ENCODE measurements at places on chromosomes 2 and 18.
A peak's percentile ranks its signal among the peaks of the same experiment; 100 is the strongest.

- no peak for DNase-seq
These were observed 126.8 kb downstream of the BCL2L11 start for GRCh38 chr2:111247491-111247890.

GRCh38 chr2:144156736-144157640 lies 362.9 kb downstream of the ZEB2 start:
- no peak for DNase-seq

GRCh38 chr2:15159751-15160177 lies 401.4 kb downstream of the NBAS start:
- DNase-seq, result peak; percentile 34

GRCh38 chr2:160889439-160890170 lies 270.6 kb upstream of the TANK start:
- no peak for DNase-seq

- no peak for DNase-seq
These were observed 139.5 kb upstream of the GAREM1 start for GRCh38 chr18:32610176-32610575.

DNA sequence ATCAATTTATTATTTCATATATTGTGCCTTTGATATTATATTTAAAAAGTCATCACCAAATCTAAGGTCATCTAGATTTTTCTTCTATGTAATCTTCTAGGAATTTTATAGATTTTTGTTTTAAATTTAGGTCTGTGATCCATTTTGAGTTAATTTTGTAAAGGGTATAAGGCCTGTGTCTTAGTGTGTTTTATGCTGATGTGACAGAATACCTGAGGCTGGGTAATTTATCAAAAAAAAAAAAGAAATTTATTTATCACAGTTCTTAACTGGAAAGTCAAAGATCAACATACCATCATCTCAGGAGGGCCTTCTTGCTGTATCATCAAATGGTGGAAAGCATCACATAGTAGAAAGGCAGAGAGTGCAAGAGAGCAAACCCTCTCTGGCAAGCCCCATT lies 216.2 kb downstream of the PDE1A start:
- DNase-seq, result no peak

DNA sequence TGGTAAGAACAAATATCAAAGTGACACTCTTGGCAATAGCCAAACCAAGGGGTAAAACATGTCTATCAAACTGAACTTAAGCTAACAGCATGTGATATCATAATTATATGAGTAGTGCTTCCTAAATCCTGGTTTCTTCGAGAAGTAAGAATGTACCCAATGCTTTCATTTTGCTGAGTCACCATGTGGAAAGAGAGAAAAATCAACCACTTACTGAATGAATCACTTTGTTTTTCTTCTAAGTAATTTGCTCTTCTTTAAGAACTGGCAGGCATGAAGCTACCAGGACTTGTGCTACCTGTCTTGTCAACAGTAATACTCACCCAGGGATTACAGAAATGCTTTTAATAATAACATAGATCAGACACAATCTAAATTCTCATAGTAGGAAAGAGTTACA lies 19.0 kb upstream of the DUSP19 start:
- peak; percentile 37 for DNase-seq

GRCh38 chr2:237359518-237359840 lies 54.5 kb downstream of the COL6A3 start:
- no peak for DNase-seq

GRCh38 chr2:205673312-205673711 lies 9.0 kb upstream of the NRP2 start:
- DNase-seq, result no peak

- DNase-seq, result no peak
These were observed 52.5 kb downstream of the MARCHF4 start for GRCh38 chr2:216319771-216320170.

GRCh38 chr2:239093542-239093941 lies 245.7 kb downstream of the TWIST2 start:
- DNase-seq, result no peak

DNA sequence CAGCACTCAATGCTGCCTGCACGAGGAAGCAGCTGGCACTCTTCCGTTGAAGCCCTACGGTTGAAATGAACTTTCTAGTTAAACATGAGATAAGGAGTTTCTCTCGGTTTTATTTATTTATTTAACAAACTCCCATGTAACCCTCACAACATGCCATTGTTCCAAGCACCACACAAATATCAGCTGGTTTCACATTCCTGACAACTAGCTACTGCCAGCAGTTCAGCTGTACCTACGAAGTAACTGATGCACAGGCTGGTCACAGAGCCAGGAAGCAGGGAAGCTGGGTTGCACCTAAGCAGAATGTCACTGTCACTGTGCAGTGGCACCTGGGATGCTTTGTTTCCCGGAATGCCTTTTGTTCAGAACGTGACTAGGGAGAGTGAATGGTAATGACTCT lies 18.1 kb downstream of the TIMM21 start:
- DNase-seq, result no peak

- DNase-seq, result no peak
These were observed 390.1 kb upstream of the ST6GAL2 start for GRCh38 chr2:107276034-107276433.

DNA sequence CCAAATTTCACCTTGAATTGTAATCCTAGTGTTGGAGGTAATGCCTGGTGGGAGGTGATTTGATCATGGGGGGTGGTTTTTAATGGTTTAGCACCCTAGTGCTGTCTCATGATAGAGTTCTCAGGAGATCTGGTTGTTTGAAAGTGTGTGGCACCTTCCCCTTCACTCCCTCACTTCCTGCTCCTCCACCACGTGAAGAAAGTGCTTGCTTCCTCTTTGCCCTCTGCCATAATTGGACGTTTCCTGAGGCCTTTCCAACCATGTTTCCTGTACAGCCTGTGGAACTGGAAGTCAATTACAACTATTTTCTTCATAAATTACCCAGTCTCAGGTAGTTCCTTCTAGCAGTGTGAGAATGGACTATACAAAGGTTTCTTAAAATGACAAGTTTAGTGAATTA lies 251.8 kb upstream of the NETO1 start:
- no peak for DNase-seq

DNA sequence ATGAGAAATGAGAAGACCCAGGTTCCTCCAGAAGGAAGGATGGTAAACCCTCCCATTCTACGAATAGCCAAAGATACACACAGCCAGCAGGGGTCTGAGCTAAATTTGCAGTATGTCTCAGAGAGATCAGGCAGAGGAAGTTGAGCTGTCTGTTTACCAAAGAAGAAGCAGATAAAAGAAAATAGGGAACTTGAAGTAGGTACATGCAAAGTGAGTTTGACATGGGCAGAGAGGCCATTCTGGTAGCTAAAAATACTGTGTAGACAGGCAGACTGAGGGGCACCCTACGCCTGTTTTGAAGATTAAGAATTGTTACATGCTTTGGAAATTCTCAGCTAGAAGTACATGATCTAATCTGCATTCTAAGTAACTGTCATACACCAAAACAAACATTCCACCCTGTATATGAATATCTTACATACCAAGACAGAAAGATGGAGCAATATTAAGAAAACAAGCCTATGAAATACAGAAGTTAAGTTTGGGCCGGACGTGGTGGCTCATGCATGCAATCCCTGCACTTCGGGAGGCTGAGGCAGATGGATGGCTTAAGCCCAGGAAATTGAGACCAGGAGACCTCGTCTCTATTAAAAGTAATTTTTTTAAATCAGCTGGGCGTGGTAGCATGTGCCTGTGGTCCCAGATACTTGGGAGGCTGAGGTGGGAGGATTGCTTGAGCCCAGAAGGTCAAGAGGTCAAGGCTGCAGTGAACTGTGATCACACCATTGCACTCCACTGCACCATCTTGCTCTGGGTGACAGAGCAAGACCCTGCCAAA lies 157.9 kb downstream of the ANKRD44 start:
- DNase-seq, result peak; percentile 12

GRCh38 chr18:34890486-34891085 lies 150.6 kb upstream of the MAPRE2 start:
- no peak for DNase-seq

DNA sequence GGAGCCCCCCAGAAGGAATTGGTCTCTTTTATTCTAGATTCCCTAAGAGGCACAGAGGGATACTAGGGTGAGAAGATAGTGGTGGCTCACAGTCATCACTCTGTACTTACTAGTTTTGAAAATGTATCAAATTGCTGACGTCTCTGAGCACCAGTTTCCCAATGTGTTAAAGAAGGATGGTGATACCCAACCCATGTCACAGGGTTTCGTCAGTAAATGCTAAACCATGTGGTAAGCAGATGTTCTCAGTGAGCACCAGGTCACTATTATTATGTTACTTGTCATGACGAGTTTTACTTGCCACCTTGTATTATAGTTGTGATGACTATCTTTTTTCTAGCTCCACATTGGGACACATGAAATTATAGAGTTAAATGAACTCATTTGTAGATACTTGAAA lies 54.7 kb downstream of the NEDD4L start:
- DNase-seq, result no peak

GRCh38 chr18:41155910-41156851 lies 798.9 kb upstream of the PIK3C3 start:
- DNase-seq, result no peak

GRCh38 chr2:155125585-155126230 lies 427.2 kb downstream of the KCNJ3 start:
- no peak for DNase-seq

GRCh38 chr18:36732264-36732663 lies 96.5 kb downstream of the TPGS2 start:
- no peak for DNase-seq

- DNase-seq, result no peak
These were observed 46.3 kb downstream of the TNFRSF11A start for GRCh38 chr18:62371436-62371835.

DNA sequence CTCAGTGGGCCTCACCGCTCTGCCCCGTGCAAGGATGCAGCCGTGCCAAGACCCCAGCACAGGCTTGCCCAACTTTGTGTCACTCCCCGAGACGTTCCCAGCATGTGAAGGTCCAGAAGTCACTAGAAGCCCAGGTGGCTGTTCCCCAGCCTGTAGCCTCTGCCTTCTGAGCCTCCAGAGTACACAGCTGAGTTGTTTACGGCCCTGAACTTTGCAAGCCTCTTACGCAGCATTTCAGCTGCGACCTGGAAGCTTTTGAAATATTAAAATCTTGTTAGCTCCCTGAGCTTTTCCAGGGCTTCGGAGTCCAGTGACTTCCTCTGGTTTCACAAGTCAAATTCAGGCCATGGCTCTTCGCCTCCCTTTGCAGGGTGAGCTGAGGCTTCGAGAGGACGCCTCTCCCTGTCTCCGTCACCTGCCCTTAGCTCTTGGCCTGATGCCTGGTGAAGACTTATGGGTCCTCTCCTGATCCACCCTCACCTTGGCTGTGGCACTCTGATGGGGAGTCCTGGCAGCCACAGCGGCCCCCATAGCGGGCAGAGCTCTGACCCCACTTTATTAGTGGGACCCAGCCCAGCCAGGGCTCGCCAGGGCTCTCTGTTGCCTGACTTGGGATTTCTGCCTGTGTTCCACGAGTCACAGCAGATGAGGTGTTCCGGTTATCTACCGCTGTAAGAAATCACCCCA lies 76.5 kb upstream of the HPCAL1 start:
- DNase-seq, result no peak

- no peak for DNase-seq
These were observed 1.7 kb upstream of the CTDSP1 start for GRCh38 chr2:218397820-218398436.

GRCh38 chr2:121263996-121264715 lies 20.8 kb downstream of the TFCP2L1 start:
- no peak for DNase-seq

DNA sequence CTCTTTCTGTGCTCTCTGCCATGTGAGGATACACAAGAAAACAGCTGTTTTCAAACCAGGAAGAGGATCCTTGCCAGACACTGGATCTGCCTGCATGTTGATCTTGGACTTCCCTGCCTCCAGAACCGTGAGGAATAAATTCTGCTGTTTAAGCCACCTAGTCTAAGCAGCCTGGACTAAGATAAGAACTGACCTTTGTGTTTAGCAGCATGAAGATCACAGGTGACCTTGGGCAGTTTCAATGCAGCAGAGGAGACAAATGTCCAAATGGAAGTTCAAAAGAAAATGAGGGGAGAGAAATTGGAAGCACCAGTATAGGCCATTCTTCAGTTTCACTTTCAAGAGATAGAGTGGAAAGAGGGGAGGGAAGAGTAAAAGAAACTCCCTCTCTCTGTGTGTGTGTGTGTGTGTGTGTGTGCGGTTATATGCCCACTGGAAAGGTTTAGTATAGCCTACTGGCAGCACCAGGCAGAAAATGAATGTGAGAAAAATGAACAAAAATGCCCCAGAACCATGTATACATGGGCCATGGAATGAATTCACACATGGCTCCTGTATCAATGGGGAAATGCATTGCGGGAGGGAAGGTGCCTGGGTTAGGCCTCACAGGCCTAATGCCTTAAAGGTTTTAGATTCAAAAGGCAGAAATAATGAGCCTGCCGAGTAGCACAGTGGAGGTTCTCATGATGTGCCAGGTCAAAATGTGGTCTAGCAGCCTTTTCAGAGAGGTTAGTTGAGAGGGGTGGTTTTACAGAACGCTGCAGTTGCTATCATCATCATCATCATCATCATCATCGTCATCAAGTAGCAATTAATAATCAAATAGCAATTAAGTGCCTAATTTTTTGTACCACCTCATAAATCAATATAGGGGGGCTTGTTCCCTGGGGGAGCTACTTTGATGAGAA lies 1.1 kb upstream of the CERS6 start:
- DNase-seq, result no peak

- no peak for DNase-seq
These were observed 1540.2 kb upstream of the SLC39A10 start for GRCh38 chr2:194116861-194117260.

GRCh38 chr2:66813525-66813924 lies 378.6 kb downstream of the MEIS1 start:
- no peak for DNase-seq

DNA sequence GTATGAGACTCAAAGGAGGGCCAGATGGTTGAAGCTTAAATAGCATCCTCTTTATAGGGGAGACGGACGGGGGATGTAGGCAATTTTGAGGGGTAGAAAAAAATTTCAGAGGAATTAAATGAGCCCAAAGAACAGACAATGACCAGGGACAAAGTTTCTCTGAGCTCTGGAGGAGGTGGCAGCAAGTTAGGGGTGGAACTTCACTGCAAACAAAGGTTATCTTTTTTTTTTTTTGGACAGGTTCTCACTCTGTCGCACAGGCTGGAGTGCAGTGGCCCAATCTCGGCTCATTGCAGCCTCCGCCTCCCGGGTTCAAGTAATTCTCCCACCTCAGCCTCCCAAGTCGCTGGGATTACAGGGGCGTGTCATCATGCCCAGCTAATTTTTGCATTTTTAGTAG lies 195.6 kb downstream of the PDE11A start:
- no peak for DNase-seq

DNA sequence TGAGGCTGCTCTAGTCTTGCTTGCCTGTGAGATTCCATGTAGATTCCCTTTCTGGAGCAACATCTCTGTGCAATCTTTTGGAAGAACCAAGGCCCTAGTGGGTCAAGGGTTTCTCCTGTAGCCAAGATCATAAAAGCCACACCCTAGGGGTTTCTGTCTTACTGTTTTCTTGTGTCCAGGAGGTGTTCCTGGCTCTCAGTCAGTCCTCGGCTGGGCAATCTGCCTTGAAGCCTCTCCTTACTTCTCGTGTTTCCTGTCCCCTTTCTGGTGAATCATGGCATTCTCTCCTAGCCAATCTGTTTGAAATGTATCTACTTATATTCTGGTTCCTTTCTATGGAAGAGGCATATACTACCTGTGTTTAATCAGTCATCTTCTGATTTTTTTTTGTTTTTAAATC lies 484.8 kb upstream of the UBE2E3 start:
- DNase-seq, result no peak

Data from fibroblast of skin of left biceps (primary cell).